ENCODE measurements at places on chromosomes 3 and 15.

- no peak for DNase-seq
Observed at GRCh38 chr3:167054926-167055325, 325.2 kb downstream of the ZBBX start.

GRCh38 chr3:140023616-140024530 is 88.9 kb downstream of the CLSTN2 start:
- no peak for DNase-seq

- no peak for DNase-seq
Observed at GRCh38 chr3:58606693-58607092, 29.5 kb upstream of the FAM107A start.

GRCh38 chr3:79187426-79187825 is 580.4 kb downstream of the ROBO1 start:
- DNase-seq = peak; percentile 8

- DNase-seq = no peak
Observed at GRCh38 chr3:158407844-158408517, 163.0 kb upstream of the MLF1 start.

DNA sequence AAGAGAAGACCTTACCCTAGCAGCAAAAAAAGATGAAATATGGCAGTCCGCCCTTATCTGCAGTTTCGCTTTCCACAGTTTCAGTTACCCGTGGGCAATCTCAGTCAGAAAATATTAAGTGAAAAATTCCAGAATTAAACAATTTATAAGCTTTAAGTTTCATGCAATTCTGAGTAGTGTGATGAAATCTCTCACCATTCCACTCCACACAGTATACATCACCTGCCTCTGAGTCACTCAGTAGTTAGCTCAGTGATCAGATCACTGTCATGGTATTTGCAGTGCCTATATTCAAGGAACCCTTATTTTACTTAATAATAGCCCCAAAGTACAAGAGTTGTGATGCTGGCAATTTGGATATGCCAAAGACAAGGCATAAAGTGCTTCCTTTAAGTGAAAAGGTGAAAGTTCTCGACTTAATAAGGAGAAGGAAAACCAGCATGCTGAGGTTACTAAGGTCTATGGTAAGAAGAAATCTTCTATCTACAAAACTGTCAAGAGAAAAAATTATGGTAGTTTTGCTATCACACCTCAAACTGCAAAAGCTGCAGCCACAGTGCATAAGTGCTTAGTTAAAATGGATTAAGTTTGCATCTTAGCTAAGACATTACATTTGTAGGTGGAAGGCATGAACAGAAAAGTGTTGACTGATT is 48.1 kb downstream of the HSPBAP1 start:
- no peak for DNase-seq

DNA sequence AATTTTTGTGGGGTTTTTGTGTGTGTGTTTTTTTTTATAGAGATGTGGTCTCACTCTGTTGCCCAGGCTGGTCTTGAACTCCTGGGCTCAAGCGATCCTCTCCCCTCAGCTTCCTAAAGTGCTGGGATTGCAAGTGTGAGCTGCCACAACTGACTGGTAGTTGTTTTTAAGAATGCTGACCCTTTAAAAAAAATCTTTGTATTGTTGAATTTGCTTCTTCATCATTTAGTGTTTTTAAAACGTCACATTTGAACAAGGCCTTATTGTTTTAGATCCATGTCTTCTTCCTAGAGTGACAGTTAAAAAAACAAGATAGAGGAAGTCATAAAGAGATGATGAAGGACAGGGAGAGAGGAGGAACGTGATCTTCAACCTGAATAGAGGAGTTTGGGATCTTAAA is 24.1 kb downstream of the GJD2 start:
- no peak for DNase-seq

DNA sequence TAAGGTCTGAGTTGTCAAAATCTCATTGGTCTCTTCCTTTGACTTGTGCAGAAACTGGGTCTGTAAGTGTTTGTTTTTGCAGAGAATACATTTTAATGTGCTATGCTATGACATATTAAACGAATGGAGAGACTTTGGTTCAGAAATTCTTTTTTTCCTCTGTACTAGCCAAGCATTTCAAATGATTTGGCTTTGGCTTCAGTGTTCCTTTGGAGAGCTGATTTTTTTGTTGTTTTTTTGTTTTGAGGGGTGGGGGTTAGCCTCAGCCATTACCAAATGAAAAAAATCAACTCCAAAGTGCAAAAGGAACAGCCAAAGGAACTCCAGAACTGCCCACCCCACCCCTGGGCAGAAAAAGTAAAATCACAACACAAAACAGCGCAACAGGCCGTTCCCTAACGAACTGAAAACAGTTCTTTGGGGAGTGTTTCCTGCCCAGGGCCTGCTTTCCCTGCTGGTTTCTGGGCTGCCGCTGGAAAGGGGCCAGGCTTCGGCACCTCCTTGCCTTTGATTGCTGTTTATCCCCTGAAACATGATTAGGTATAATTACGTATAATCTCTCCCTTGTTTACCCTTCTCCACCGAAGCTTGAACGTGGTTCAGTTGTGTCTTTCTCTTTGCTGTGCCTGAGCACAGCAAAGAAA is 57.6 kb upstream of the NEO1 start:
- no peak for DNase-seq

GRCh38 chr15:88014454-88015160 is 241.9 kb downstream of the NTRK3 start:
- DNase-seq = no peak

- no peak for DNase-seq
Observed at GRCh38 chr3:179450261-179450701, 989 bp downstream of the GNB4 start.

GRCh38 chr3:6771171-6771570 is 89.7 kb upstream of the GRM7 start:
- DNase-seq = peak; percentile 88

DNA sequence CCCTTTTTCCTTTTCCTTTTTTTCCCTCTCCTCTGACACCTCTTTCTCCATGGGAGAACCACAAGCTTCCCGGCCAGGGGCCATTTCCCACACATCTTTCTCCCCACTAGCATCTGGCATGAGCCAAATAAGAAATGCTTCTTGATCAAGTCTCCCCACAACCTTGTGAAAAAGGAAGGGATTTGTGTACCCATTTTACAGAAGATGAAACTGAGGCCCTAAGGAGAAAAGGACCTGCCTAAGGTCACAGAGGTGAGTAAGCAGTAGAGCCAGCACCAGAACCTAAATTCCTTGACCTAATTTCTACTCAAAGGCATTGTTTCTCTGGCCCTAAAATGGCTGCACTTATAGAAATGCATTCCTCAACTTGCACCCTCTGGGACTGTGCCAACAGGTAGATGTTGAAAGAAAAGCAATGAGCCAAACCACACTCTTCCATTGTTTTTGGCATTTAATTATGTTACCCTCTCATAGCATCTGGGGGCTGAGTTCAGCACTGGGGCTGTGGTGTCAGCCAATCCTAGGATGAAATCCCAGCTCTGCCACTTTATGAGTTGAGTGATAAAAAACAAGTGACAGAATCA is 81.7 kb upstream of the TLE3 start:
- DNase-seq = no peak

- no peak for DNase-seq
Observed at GRCh38 chr15:68939501-68939900, 9.2 kb downstream of the SPESP1 start.

DNA sequence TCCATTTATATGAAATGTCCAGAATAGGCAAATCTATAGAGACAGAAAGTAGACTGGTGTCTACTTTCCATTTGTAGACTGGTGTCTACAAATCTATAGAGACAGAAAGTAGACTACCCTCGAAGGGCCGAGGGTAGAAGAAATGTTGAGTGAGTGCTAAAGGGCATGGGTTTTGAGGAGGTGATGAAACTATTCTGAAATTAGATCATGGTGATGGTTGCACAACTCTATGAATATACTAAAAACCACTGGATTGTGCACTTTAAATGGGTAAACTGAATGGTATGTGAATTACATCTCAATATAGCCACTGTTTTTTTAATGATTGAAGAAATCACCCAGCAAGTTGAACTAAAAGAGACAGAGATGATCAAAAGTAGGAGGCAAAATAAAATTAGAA is 27.9 kb downstream of the TP53BP1 start:
- DNase-seq = no peak

DNA sequence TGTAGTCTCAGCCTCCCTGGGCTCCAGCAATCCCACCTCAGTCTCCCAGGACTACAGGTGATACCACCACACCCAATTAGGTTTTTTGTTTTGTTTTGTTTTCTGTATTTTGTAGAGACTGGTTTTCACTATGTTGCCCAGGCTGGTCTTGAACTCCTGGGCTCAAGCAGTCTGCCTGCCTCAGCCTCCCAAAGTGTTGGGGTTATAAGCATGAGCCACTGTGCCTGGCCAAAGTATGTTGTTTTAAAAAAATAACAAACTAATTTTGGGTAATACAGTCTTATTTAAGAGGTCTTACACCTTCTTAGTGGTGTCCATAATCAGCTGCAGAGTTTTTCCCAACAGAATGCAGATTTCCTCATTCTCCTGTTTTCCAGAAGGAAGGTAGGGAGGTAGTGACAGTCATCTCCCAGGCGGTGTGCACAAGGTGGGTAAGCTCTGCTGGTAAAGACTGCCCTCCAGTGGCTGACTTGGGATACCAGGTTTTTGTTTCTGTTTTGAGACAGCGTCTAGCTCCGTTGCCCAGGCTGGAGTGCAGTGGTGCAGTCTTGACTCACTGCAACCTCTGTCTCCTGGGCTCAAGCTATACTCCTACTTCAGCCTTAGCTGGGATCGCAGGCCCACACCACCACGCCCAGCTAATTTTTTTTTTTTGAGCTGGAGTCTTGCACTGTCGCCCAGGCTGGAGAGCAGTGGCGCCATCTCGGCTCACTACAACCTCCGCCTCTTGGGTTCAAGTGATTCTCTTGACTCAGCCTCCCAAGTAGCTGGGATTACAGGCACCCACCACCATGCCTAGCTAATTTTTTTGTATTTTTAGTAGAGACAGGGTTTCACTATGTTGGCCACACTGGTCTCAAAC is 58.4 kb downstream of the MAP6D1 start:
- peak; percentile 86 for DNase-seq

- no peak for DNase-seq
Observed at GRCh38 chr3:142861926-142862325, 27.0 kb downstream of the PCOLCE2 start.

DNA sequence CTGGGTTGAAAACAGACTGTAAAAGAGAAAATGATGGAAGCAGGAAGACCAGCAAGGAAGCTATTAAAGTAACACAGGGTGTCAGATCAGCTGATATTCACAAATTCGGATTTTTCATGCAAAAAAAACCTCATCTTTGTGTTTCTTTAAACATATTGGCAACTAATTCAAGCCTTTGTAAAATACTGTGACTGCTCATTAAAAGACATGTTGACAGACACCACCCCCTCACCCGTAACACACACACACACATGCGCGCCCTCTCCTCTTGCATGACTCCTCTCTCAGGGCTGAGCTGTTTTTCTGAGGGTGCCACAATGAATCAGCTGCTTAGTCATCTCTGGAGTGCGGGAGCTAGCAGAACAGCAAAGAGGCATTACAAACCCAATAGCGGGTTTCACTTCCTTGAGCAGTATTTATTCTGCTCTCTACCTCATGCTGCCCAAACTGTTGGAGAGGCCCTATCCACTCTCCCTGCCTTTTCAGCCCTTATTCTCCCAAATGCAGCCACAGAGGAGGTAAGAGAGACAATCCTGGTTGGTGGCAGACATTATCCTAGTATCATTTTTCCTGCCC is 35.8 kb upstream of the CCDC80 start:
- DNase-seq = no peak

- DNase-seq = no peak
Observed at GRCh38 chr3:111874177-111874820, 15.2 kb downstream of the PHLDB2 start.

GRCh38 chr15:73598530-73599160 is 34.5 kb downstream of the NPTN start:
- DNase-seq = peak; percentile 40

All from HAP-1 (cell line).